Chondrocyte (in vitro differentiated cells): ENCODE measurements at places on chromosomes 3 and 15. TPM values are rescaled to one million over a fixed set of nuclear protein-coding genes. Genes with fewer than 3 reads are reported as not detected.

GRCh38 chr3:163753033-163753432 is 1325.3 kb downstream of the SI start:
- DNase-seq: no peak
- no peak overlapping the region for H3K27ac ChIP-seq
- H3K4me1 ChIP-seq: no peaks in the 10 kb centered on the region
- H3K36me3 ChIP-seq: no peaks in the 10 kb centered on the region
- H3K27me3 ChIP-seq: no peaks in the 10 kb centered on the region
- H3K4me3 ChIP-seq: no peak overlapping the region

GRCh38 chr15:37789397-37789786 is 145.0 kb upstream of the TMCO5A start:
- no peak for DNase-seq
- H3K27me3 ChIP-seq: no peaks in the 10 kb centered on the region
- H3K4me3 ChIP-seq: no peak overlapping the region
- H3K36me3 ChIP-seq: no peaks in the 10 kb centered on the region
- H3K27ac ChIP-seq: no peak overlapping the region

- peaks cover 37% of the 10 kb centered on the region for H3K4me1 ChIP-seq
- DNase-seq: no peak
- peak overlapping the region; percentile 14 for H3K27ac ChIP-seq
- no peaks in the 10 kb centered on the region for H3K36me3 ChIP-seq
Observed at GRCh38 chr3:55620351-55621025, 133.4 kb upstream of the WNT5A start.

ACAN gene
- total RNA-seq: 21.5 to 176 TPM (median 171 TPM) in 3 replicates

DNA sequence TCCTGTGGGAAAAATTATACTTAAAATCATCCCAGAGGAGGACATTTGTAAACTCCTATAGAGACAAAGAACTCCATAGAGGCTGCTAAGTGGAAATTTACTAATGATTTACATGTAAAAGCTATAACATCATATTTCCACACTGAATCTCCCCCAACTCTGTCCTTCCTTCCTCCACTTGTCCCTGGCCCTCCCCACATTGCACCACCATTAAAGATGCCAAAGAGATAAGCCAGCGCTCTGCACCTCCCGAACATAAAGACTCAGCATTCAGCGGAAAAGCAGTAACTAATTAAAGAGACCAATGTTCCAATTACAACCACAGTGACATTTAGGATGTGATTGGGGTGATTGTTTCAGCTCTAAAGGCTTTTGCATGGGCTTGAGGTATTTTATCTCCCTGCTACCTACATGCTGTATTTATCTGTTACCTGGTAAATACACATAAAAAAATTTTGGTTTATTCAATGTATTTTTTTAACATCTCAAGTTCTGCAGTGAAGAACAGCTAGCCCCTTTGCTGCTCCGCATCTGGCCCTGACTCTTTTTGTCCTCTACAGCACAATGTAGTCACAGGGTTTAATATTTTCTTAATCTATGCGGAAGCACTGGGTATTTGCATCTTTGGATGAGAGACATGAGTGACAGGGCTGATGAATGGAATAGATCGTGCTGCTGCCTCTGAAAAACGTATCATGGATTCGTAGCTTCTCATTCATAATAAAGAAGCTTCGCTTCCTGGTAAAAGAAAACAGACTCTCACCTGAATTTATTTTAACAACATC is 35.3 kb upstream of the B3GNT5 start:
- H3K27me3 ChIP-seq: peaks cover 7% of the 10 kb centered on the region
- no peaks in the 10 kb centered on the region for H3K4me1 ChIP-seq
- no peak for DNase-seq
- no peak overlapping the region for H3K4me3 ChIP-seq

DLL4 gene
- 0.36 to 0.45 TPM in 2 of 3 replicates, not detected in the other for total RNA-seq

GRCh38 chr3:45210308-45211041 is 15.6 kb downstream of the TMEM158 start:
- peaks cover 10% of the 10 kb centered on the region for H3K4me1 ChIP-seq
- no peak overlapping the region for H3K4me3 ChIP-seq
- H3K36me3 ChIP-seq: no peaks in the 10 kb centered on the region
- H3K27ac ChIP-seq: no peak overlapping the region
- no peak for DNase-seq

- H3K4me1 ChIP-seq: peaks cover 35% of the 10 kb centered on the region
- H3K27me3 ChIP-seq: no peaks in the 10 kb centered on the region
- H3K27ac ChIP-seq: peak overlapping the region; percentile 20
- H3K4me3 ChIP-seq: no peak overlapping the region
Observed at GRCh38 chr3:112007633-112008032, 8.9 kb downstream of the TAGLN3 start.

DNA sequence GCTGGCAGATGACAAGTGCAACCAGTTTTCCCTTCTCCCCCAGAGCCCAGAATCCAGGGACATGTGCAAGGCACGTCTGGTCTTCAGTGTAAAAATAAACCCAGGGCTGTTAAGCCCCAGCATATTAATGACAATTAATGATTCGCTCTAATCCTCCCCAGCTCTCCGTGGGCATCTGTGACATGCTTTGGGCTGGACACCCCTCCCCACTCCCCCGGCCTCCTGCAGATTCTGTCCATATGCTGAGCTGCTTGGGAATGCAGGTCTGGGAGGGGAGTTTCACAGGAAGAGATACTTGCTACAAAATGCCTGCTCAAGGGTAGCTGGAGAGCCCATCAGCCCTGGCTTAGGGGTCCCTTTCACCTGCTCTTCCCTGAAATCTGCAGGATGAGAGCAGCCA is 43.0 kb upstream of the NTRK3 start:
- H3K4me1 ChIP-seq: no peaks in the 10 kb centered on the region
- H3K27ac ChIP-seq: no peak overlapping the region
- DNase-seq: no peak
- peaks cover 6% of the 10 kb centered on the region for H3K27me3 ChIP-seq

- H3K27me3 ChIP-seq: no peaks in the 10 kb centered on the region
- H3K4me3 ChIP-seq: no peak overlapping the region
- no peaks in the 10 kb centered on the region for H3K36me3 ChIP-seq
- no peak overlapping the region for H3K27ac ChIP-seq
Observed at GRCh38 chr3:2880218-2880756, 229.9 kb downstream of the IL5RA start.

GRCh38 chr15:39406485-39406884 is 174.4 kb upstream of the THBS1 start:
- H3K27ac ChIP-seq: no peak overlapping the region
- no peaks in the 10 kb centered on the region for H3K27me3 ChIP-seq
- peaks cover 21% of the 10 kb centered on the region for H3K4me1 ChIP-seq
- H3K36me3 ChIP-seq: no peaks in the 10 kb centered on the region

DNA sequence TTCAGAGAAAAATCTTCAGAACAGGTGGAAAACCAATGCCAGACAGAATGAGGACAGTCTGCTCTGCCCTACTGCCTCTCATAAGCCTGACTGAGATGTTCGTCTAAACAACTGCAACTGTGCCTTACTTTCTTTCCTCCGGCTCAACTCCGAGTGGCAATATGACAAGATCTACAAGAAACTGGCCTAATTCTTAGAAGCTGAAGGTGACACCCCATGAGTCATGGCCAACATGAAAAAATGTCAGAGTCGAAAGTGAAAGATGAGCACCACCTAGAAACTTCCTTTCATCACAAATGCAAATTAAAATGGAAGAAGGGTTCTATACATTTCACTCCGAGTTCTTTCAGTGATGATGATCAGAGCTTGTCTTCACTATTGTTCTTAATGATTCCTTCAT is 12.9 kb downstream of the PCYT1A start:
- no peaks in the 10 kb centered on the region for H3K27me3 ChIP-seq
- H3K4me1 ChIP-seq: peaks cover 34% of the 10 kb centered on the region
- no peak overlapping the region for H3K4me3 ChIP-seq
- DNase-seq: no peak
- H3K27ac ChIP-seq: peak overlapping the region; percentile 28
- peaks cover 5% of the 10 kb centered on the region for H3K36me3 ChIP-seq

OCA2 gene
- 0.75 to 3.3 TPM (median 0.82 TPM) in 3 replicates for total RNA-seq

GRCh38 chr15:28943611-28944230 is 57.9 kb downstream of the APBA2 start:
- peaks cover 15% of the 10 kb centered on the region for H3K4me1 ChIP-seq
- peaks cover 9% of the 10 kb centered on the region for H3K36me3 ChIP-seq
- H3K27ac ChIP-seq: no peak overlapping the region
- no peak overlapping the region for H3K4me3 ChIP-seq
